HepG2 (cell line): ENCODE measurements at places on chromosomes 7 and 10.

GRCh38 chr10:125149036-125149679 is 11.2 kb downstream of the CTBP2 start:
- DNase-seq: no peak

GRCh38 chr10:73401636-73402035 is 12.2 kb downstream of the ANXA7 start:
- no peak for DNase-seq

- no peak for DNase-seq
Observed at GRCh38 chr10:118805146-118805545, 50.4 kb upstream of the CACUL1 start.

- peak; percentile 43 for DNase-seq
Observed at GRCh38 chr10:97708976-97709946, 4.3 kb upstream of the MARVELD1 start.

- no peak for DNase-seq
Observed at GRCh38 chr7:117590191-117590590, 110.4 kb downstream of the CFTR start.
